ENCODE measurements at places on chromosomes 13 and 19.

GRCh38 chr13:34035676-34036325, 217.9 kb downstream of the RFC3 start:
- no peak for DNase-seq

- no peak for DNase-seq
Measured at GRCh38 chr13:113579686-113580085, 4.9 kb upstream of the TFDP1 start.

DNA sequence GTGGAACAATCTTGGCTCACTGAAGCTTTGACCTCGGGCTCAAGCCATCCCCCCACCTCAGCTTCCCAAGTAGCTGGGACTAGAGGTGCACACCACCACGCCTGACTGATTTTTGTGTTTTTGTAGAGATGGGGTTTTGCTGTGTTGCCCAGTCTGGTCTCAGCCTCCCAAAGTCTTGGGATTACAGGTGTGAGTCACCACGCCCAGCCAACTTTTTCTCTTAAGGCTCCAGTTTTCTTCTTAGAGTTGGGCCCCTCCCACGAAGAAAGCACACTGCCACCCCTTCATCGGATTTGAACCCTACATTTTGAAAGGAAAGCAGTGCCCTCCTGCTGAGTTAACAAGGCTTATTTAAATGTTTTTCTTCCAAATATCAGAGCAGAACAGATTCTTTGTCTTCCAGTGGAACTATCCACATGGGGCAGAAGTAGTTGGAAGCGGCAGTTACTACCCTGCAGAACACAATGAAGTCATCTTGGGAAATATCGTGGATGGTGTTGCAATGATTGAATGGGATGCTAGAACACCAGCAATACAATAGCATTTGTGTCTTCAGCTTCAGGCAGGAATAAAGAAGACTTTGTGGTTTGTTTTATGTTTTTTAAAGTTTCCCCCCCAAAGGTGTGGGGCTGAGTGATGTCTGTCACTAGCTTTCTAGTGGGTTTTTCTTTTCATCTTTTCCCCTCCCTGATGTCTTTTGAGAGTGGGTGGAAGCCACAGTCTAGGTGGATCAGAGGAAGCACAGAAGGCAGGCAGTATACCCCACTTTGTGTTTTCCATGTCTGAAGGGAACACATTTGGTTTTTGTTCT, 8.9 kb downstream of the ACTN4 start:
- DNase-seq = no peak

DNA sequence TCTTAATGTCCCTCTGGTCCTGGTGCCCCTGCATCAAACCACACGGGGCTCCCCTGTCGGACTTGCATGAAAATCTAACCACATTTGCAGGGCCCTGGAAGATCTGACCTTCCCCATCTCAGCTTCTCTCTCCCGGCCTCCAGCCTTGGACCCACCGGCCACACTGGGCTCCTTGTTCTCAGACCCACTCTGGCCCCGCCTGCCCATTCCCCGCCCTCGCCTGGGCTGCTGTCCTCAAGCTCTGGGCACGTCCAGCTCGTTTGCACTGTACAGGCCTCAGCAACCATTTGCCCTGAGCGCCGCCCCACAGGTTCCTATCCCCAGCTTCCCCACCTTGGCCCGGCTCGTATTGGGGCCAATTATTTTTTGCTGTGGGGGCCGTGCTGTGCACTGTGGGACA, 10.5 kb downstream of the MYO9B start:
- no peak for DNase-seq

GRCh38 chr19:11680689-11681302, 58.0 kb downstream of the ZNF823 start:
- DNase-seq = no peak

DNA sequence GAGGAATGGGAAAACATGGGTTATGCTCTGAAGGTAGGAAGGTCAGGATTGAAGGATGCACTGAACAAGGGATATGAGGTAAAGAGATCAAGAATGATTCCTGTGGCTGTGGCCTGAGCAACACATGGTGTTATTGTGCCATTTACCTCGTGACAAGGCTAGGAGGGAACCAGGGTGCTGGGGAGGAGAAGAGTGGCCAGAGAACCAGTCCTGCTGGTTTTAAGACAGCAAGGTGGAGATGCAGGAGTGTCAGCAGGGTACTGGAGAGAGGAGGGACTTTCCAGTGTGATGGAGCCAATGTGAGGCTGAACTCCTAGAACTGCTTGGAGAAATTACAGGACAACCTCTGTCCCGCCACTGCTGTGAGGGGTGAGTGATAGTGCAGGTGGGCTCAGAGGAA, 282.4 kb downstream of the MYO16 start:
- DNase-seq = no peak

All from stimulated activated CD8-positive, alpha-beta memory T cell treated with anti-CD3 and anti-CD28 coated beads, Interleukin-4, amount 100 ng/mL, for 1 hour (primary cell).